HCT116 (cell line): ENCODE measurements at places on chromosomes 7 and 10. TPM values are rescaled to one million over a fixed set of nuclear protein-coding genes. Genes with fewer than 3 reads are reported as not detected.

- H3K4me1 ChIP-seq = no peaks in the 10 kb centered on the region
- DNase-seq = no peak
- H3K27me3 ChIP-seq = no peaks in the 10 kb centered on the region
- no peak overlapping the region for H3K27ac ChIP-seq
Observed at GRCh38 chr7:91598791-91599190, 281.7 kb downstream of the MTERF1 start.

A1CF gene
- total RNA-seq = 0.30 TPM

DNA sequence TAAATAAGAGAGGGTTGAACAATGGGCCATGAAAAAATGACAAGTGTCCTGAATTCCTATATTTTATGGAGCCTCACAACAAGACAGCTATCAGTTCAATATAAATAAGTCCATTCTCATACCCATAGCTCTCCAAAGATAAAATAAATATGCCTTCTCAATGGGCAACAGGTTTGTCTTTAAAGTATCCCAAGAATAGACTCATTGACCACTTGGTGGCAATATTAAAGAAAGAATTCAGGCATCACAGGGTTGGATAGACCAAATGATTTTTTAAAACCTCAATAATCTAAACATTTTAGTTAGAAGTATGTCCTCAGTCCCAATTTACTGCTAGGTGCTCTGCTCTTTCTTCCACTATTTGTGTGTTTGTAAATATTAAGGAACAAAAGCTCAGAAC, 165.1 kb upstream of the WNT16 start:
- no peak overlapping the region for H3K27ac ChIP-seq
- H3K4me1 ChIP-seq = peaks cover 3% of the 10 kb centered on the region; the same call in 1 of the 2 replicates
- no peaks in the 10 kb centered on the region for H3K27me3 ChIP-seq
- DNase-seq = no peak
- no peak overlapping the region for H3K4me3 ChIP-seq

AHR gene
- total RNA-seq = 29.7 TPM

GRCh38 chr10:17200001-17200911, 1.2 kb downstream of the TRDMT1 start:
- no peaks in the 10 kb centered on the region for H3K36me3 ChIP-seq
- peaks cover 5% of the 10 kb centered on the region for H3K4me1 ChIP-seq
- DNase-seq = no peak
- H3K27me3 ChIP-seq = no peaks in the 10 kb centered on the region
- H3K4me3 ChIP-seq = peak overlapping the region; percentile 85

DNA sequence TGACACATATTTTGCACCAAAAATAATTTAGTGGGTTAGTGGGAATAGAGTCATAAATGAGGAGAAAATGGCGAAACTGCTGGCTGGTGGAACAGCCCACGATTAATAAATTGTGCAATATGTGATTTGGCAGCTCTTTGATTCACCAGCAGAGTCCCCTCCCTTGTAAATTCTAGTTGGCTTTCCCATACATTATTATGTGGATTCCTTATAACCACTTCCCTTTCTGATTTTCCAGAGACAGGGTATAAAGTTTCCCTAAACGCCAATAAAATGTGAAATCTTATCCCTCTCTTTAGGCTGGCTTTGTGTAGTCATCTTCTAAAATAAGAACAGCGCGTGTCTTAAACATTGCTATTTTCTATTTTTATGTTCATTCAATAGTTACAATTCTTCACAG, 149.4 kb upstream of the FERD3L start:
- no peaks in the 10 kb centered on the region for H3K36me3 ChIP-seq
- DNase-seq = no peak
- H3K27ac ChIP-seq = no peak overlapping the region
- H3K27me3 ChIP-seq = no peaks in the 10 kb centered on the region
- H3K4me1 ChIP-seq = no peaks in the 10 kb centered on the region

AOAH gene
- total RNA-seq = 1.1 TPM

DNA sequence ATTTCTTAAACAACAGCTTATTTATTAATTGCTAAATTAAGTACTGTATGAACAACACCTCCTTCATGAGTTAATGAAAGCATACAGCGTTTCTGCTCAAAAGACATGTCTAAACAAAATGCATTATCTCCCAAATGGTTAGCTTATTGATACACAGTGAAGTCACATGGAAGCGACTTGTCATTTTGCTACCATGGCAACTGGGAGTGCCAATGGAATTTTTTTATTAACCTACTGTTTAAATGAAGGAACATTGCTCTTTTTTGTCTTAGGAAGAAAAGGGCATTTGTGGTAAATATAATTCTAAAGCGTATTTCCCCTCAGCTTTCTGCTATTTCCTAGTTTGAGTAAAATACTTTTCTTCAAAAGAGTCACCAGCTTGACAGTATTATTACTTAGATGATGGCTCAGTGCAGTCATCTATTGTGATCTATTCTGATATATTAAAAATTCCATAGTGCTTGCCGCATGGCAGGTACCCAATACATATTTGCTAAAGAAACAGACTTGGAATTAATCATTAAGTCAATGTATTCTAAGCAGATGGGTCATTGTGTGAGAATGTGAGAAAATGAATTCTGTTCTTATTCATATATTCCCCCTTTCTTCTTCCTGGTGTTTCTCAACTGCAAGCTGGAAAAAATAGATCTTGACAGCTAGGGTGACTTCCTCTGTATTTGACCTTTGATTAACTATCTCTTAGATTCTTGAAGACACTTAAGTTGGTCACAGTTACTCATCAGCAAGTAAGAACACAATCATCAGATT, 818.3 kb downstream of the MAGI2 start:
- H3K36me3 ChIP-seq = no peaks in the 10 kb centered on the region
- H3K4me1 ChIP-seq = no peaks in the 10 kb centered on the region
- H3K27me3 ChIP-seq = no peaks in the 10 kb centered on the region
- no peak for DNase-seq
- H3K4me3 ChIP-seq = no peak overlapping the region

- peaks cover 12% of the 10 kb centered on the region; the same call in 1 of the 2 replicates for H3K27me3 ChIP-seq
- H3K4me3 ChIP-seq = no peak overlapping the region
- no peaks in the 10 kb centered on the region for H3K36me3 ChIP-seq
- H3K27ac ChIP-seq = no peak overlapping the region
Observed at GRCh38 chr10:96306516-96306915, 2.3 kb downstream of the DNTT start.

C7orf57 gene
- total RNA-seq = 0.15 TPM

DNA sequence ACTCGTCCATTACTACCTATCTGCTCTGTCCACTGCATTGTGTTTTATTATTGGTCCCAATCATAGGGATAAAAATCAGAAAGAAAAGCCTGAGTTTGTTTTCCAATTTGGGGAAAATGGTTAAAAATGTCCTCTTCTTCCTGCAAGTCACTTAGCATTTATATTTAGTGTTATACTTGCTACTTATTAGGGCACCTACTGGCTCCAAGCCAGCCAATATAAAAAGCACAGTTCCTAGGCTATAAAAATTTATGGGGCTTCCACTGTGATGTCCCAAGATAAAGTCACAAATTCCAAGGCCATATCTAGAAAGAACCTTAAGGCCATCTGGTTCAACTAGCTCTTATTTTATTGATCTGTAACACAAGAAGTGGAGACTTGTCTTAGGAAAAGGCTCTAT, 3.2 kb downstream of the SLC35B4 start:
- no peak for DNase-seq
- no peaks in the 10 kb centered on the region for H3K36me3 ChIP-seq
- no peaks in the 10 kb centered on the region for H3K27me3 ChIP-seq
- no peak overlapping the region for H3K27ac ChIP-seq
- peaks cover 12% of the 10 kb centered on the region for H3K4me1 ChIP-seq

GRCh38 chr10:21531164-21531563, 2.9 kb upstream of the MLLT10 start:
- H3K4me3 ChIP-seq = no peak overlapping the region
- no peaks in the 10 kb centered on the region for H3K27me3 ChIP-seq
- peaks cover 74% of the 10 kb centered on the region for H3K4me1 ChIP-seq
- H3K36me3 ChIP-seq = no peaks in the 10 kb centered on the region

DNA sequence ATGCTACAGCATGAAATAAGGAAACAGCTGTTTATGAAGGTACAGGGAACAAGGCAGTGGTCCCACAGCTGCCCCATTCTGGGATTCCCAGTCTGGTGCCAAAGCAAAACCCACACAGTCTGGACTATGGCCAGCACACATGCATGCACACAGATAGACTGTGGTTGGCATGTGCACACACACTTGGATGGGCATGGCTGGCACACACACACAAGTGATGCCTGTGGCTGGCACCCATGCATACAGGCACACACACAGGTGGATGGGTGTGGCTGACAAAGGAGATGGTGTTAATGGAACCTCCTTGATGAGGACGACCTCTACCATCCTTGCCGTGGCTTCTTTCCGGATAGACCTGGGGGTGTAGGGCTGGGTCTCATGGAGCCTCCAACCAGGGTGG, 114.0 kb upstream of the LYZL2 start:
- no peak for DNase-seq
- no peaks in the 10 kb centered on the region for H3K4me1 ChIP-seq
- H3K27ac ChIP-seq = no peak overlapping the region
- no peaks in the 10 kb centered on the region for H3K36me3 ChIP-seq
- H3K27me3 ChIP-seq = no peaks in the 10 kb centered on the region

DNA sequence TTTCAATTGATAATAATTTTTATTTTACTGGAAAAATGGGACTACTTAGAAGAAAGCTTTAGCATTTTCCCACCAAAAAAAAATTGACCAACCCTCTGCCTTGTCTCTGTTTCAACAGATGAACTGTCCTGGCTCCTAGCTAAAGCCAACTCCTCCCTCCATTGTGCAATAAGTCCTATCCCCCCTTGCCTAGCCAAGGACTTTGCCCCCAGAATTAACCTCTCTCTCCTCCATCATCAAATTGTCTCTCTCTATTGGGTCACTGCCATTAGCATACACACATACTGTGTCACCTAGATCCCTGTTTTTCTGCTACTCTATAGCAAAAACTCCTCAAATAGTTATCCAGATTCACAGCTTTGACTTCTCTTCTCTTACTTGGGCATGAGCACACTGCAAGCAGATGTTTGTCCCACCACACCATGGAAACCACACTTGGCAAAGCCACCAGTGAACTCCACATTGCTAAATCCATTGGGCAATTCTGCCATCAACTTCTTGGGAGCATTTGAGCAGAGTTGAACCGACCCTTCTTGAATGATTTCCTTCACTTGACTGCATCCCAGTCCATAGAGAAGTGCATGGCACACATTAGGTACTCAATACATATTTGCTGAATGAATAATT, 91.4 kb upstream of the NEBL start:
- no peaks in the 10 kb centered on the region for H3K36me3 ChIP-seq
- no peaks in the 10 kb centered on the region for H3K4me1 ChIP-seq
- DNase-seq = no peak
- H3K27ac ChIP-seq = no peak overlapping the region

GRCh38 chr7:147296986-147297385, 1180.4 kb downstream of the CNTNAP2 start:
- no peaks in the 10 kb centered on the region for H3K36me3 ChIP-seq
- no peak overlapping the region for H3K4me3 ChIP-seq
- no peak overlapping the region for H3K27ac ChIP-seq
- H3K4me1 ChIP-seq = no peaks in the 10 kb centered on the region
- no peak for DNase-seq

DNA sequence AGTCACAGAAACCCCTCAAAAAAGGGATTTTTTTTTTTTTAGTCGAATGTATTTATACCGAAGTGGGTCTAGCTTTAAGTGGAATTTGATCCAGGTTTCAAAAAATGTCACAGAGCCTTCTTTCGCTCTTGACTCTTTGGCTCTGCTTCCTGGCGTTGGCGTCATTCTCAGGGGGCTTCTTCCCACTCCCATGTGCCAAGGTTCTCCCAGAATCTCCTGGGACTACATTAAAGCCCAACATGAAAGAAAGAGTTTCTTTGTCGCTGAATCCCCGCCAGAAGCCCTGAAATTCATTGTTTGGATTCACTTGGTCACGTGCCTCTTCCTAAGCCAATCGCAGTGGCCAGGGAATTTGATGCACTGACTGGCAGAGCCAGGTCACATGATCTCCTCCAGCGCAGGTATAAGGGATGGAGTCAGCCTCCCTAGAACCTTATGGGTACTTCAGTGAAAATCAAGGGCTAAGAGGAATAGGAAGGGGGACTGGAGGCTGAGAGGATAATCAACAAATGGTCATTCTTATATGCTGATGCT, 101.2 kb downstream of the RPS24 start:
- no peak overlapping the region for H3K4me3 ChIP-seq
- H3K27me3 ChIP-seq = peaks cover 22% of the 10 kb centered on the region; the same call in 1 of the 2 replicates
- DNase-seq = no peak
- H3K27ac ChIP-seq = no peak overlapping the region

DNA sequence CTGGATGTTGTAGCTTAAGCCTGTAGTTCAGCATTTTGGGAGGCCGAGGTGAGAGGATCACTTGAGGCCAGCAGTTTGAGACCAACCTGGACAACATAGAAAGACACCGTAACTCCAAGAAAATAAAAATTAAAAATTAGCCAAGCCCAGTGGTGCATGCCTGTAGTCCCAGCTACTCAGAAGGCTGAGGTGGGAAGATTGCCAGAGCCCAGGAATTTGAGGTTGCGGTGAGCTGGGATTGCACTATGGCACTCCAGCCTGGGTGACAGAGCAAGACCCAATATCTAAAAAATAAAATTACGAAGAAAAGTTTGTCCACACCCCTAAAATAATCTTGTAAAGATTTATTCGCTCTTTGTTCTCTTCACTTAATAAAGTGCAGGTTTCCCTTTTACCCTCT, 951.0 kb downstream of the TYW1 start:
- no peak overlapping the region for H3K4me3 ChIP-seq
- no peak overlapping the region for H3K27ac ChIP-seq
- H3K4me1 ChIP-seq = no peaks in the 10 kb centered on the region
- no peak for DNase-seq

DNA sequence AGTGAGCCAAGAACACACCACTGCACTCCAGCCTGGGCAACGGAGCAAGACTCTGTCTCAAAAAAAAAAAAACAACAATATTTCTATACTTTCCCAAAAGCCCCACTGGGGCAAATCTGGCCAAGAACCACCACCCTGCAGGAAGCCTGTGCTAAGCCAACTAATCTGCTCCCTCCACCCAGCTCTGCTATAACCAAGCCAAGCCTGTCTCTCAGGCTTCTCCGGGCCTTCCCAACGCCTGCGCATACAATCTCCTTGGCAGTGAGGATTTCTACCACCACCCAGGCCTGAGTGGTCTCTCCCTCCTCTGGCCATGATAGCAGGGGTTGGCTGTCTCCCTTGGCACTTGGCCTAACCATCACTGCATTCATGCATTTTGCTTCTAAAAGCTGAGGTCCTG, 14.2 kb downstream of the DDX56 start:
- no peak overlapping the region for H3K27ac ChIP-seq
- H3K4me3 ChIP-seq = no peak overlapping the region
- DNase-seq = no peak
- peaks cover 26% of the 10 kb centered on the region for H3K4me1 ChIP-seq
- no peaks in the 10 kb centered on the region for H3K27me3 ChIP-seq

DNA sequence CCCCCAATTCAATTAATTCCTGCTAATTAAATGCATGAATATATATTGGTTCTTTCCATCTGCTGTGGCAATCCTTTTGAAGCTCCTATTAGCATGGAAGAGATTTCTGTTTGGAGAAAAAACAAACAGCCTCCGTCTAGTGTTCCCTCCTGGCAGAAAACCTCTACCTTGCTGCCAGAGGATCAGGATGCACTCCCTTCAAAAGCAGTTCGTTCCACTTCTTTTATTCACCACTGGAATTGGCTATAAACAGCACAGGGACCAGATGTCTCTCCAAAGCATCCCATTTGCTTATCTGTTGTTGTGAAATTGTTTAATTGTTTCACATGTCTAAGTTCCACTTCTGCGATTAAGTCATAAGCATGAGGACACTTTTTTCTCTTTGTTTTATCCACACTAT, 77.8 kb upstream of the PTN start:
- H3K4me1 ChIP-seq = no peaks in the 10 kb centered on the region
- no peak overlapping the region for H3K27ac ChIP-seq
- no peaks in the 10 kb centered on the region for H3K36me3 ChIP-seq
- no peaks in the 10 kb centered on the region for H3K27me3 ChIP-seq
- DNase-seq = no peak
